Activated CD4-positive, alpha-beta T cell treated with anti-CD3 and anti-CD28 coated beads, Interleukin-10, Interleukin-2, amounts not matched to agents 100 ng/mL and 50 ng/mL, durations not matched to agents 16 hours and 8 hours (primary cell): ENCODE measurements at places on chromosomes 5 and 9.
A peak's percentile ranks its signal among the peaks of the same experiment; 100 is the strongest.

- DNase-seq: no peak
Measured at GRCh38 chr5:73438645-73439470, 9.7 kb downstream of the FOXD1 start.

DNA sequence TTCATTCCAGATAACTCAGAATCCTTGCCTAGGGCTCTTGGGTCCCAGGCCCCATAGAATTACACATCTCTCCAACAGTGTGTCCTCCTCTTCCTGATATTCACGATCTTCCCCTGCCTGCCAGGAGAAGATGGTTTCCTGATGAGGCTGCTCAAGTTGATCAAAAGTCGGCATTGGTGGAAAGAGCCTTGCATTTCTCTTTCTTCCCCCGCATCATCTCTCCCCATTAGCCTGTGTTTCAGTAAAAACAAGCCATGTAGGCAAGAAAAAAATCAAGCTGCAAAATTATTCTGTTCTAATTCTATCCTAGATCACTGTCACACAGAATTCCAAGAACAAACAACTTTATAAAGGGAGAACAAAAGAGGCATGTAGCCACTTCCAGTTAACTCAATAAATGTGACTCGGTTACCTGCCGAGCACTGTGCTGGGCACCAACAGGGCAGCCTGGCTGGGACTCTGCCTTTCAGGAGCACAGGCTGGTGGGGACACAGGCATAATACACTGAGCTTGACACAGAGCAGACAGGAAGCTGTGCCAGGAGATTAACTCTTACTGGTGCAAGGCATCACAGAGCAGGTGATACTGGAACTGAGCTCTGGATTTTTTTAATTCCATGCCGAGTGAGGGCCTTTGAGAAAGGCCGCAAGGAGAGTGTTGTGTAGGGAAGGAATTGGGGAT is 25.6 kb downstream of the TMOD1 start:
- no peak for DNase-seq

- no peak for DNase-seq
Measured at GRCh38 chr5:89435347-89435746, 552.4 kb upstream of the MEF2C start.

- peak; percentile 77 for DNase-seq
Measured at GRCh38 chr5:172364773-172365172, 81.2 kb upstream of the UBTD2 start.

GRCh38 chr5:127820910-127821553 is 117.8 kb downstream of the CCDC192 start:
- no peak for DNase-seq
